ENCODE measurements at places on chromosomes 11 and 22.
A peak's percentile ranks its signal among the peaks of the same experiment; 100 is the strongest.

DNA sequence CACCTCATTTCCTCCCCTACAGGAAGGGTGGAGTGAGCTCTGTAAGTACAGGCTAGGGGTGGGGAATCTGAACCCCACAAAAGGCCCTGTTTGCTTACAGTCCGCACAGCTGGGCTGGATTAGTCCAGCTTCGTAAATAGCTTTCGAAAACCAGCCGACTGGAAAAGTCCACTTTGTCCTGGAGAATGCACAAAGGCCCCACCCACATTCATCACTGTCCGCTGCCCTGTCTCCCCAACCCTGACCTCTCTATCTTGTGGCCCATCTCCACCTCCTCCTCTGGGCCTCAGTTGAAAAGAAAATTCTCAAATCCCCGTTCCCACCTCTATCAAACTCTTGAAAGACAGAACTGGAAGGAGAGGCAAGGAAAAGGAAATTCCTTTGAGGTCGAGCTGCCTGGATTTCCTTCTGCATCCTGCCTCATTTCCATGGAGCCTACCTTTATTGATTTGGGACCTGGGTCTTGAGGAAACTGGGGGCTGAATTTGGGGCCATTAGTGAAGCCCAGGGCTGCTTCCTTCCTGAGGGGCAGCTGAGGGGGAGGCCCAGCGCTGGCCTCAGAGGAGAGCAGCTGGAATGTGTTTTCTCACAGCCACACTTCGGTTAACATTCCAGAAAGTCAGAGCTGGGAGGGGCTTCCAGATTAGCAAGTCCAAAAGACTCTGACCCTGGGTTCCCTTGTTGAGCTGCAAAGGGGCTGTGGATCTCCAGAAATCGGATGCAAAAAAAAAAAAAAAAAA is 147.6 kb downstream of the FBXO7 start:
- peak; percentile 88 for DNase-seq

DNA sequence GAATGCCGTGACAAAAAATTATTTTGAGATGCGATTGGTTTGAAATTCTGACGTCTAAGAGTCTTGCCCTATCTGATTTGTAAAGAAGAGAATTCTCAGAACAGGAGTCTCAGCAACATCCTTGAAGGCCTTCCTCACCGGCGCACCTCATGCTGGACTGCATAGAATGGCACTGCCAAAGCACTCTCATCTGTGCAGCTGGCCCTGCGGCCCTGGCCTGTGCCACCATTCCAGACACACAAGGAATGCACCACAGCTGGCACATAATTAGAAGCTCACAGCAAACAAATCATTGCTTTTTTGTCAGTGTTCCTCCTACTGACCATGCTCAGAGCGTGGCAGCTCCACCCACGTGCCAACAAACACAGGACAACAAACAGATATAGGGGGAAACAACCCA is 166.0 kb downstream of the KIRREL3 start:
- DNase-seq: no peak

DNA sequence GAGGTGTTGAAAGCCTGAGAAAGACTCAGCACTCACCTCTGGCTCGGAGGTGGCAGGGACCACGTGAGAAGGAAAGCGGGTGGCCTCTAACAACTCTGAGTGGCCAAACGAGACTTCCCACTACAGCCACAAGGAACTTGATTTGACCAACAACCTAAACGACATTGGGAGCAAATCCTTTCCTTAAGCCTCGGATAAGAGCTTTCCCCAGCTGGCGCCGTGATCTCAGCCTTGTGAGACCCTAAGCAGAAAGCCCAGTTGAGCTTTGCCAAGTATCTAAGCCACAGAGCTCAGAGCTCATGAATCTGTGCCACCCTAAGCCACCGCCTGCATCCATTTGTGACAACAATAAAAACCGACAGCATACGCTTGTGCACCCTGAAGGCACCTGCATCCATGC is 636.0 kb downstream of the TBC1D22A start:
- no peak for DNase-seq

GRCh38 chr11:30196400-30197206 is 34.2 kb upstream of the FSHB start:
- peak; percentile 9 for DNase-seq

DNA sequence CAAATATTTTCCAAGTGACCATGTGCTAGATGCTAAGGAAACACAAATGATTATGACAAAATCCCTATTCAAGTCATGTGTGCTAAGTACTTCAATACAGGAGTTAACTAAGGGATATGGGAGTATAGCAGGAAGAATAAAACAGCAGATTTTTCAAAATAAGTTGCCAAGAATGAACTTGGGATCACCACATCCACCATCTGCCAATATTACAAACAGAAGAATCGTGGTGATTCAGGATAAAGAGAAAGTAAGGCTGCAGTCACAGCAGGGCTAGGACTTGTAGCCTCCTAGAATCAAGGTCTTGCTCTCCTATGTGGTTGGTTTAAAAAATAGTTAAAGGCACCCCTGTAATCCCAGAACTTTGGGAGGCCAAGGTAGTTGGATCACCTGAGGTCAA is 34.3 kb downstream of the MRTFA start:
- DNase-seq: no peak

GRCh38 chr11:128508770-128509510 is 78.4 kb downstream of the ETS1 start:
- no peak for DNase-seq

- no peak for DNase-seq
Observed at GRCh38 chr11:37259734-37260133, 661.7 kb upstream of the RAG2 start.

GRCh38 chr11:134836561-134836960 is 424.5 kb upstream of the B3GAT1 start:
- no peak for DNase-seq

DNA sequence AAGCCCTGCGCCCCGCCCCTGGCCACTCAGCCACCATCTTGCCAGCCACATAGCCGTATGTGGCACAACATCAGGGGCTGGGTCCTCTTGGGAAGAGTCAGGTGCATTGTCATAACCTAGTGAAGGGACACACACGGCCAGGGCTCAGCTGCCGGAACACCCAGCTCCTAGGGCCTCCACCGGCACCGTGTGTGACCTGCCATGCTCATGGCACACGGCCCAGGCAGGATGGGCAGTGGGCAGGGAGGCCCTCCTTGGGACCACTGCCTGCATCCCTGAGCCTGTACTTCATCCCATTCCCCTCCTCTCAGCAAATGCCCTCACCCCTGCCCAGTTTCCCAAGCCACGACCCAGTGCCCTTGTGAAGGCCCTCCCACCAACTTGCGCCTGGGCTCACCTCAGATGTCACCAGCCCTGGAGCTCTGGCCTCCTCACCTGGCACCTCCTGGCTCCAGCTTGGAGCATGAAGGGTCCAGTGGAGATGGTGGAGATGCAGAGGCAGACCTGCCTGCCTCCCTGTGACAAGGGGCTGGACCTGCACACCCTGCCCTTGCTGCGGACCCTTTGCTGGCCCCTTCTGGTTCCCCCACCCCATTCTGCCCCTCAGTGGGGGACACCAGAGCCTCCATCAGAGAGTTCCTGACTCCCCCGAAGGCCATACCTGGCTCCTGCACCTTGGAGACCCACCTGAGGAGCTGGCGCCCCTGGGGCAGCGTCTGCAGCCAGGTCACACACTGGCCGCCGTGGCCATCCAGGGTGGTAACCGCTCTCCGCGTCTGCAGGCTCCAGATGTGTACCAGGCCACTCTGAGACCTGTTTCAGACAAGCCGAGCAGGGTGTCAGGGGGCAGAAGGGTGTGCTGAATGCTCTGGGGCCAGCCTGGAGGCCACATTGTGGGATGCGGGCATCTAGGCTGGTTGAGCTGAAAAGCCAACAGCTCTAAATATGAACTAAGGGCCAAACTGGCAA is 34.5 kb downstream of the GNB1L start:
- DNase-seq: no peak

DNA sequence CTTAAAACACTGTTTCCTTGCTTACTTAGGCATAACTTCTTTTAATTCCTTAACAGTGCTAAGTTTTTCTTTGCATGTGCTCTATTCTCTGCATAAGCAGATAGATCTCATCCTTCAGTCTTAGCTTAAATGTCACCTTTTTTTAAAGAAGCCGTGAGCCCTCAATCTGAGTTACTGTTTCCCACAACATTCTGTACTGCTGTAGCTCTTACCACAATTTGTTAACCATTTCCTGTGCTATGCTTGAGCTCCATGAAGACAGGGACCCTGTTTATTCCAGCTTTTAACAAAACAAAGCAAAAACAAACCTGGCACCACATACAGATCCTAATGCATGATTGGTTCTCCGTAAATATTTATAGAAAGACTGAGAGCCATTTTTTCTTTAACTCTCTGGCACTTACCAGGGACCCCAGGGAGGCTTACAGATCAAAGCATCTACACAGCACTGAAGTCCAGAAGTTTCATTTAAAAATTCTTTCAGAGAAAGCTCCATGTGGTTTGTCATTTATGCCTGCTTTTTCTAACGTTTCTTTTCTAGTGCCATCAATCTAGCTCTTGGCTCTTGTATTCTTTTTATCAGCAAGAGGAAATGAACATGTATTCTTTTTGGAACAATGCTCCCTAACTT is 74.9 kb downstream of the DYNC2H1 start:
- DNase-seq: no peak

DNA sequence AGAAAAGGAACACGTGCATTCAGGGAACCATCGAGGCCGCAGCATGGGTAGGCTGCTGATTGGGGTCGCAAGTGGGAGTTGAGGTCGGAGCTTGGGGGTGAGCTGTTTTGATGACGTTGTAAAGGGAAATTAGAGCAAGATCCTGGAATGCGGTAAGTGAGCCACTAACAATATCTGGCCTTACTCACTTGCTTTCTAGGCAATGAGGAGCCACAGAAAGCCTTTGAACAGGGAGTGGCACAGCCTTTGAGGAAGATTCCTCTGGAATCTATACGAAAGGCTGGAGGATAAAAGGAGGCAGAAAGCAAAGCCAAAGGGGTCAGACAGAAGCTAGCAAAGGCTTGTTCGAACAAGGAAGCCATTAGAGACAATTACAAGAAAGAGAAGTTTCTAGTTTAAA is 197.5 kb downstream of the LARGE1 start:
- no peak for DNase-seq

- DNase-seq: no peak
Observed at GRCh38 chr22:21759646-21760376, 24.2 kb upstream of the YPEL1 start.

DNA sequence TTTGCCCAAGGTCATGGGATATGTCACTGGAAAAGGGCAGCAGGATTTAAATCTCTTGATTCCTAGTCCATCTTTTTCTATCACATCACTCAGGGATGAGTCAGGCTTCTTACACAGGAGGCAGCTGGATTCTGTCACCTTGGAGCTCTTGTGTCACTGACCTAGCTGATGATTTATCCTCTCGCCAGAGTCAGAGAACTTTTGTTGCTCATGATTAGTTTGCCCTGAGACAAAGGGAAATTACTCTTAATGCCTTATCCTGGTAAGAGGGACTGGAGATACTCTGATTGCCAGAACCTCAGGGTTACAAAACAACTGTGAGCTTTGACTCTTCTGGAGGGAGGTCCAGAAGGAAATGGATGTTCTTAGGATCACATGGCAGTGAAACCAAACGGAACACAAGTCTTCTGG is 10.1 kb downstream of the COA4 start:
- peak; percentile 77 for DNase-seq

- DNase-seq: no peak
Observed at GRCh38 chr11:78397398-78397797, 20.2 kb downstream of the GAB2 start.

DNA sequence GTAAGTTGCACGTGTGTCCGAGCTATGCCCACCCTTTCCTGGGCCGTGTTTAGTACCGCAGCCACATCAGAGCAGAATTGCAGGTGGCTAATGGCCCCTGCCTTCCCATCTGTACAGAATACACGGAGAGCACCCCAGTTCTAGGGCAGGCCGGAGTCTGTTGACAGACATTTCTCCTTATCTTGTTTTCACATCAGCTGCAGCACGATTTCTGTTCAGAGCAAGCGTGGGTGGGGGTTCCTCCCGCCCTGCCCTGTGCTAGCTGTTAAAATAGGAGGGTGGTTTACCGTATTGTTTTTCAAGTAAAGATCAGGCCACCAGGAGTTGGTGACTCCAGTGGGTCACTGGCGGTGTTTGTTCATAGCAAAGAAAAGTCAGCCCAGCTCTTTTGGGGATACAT is 41.1 kb downstream of the UBASH3B start:
- DNase-seq: no peak

DNA sequence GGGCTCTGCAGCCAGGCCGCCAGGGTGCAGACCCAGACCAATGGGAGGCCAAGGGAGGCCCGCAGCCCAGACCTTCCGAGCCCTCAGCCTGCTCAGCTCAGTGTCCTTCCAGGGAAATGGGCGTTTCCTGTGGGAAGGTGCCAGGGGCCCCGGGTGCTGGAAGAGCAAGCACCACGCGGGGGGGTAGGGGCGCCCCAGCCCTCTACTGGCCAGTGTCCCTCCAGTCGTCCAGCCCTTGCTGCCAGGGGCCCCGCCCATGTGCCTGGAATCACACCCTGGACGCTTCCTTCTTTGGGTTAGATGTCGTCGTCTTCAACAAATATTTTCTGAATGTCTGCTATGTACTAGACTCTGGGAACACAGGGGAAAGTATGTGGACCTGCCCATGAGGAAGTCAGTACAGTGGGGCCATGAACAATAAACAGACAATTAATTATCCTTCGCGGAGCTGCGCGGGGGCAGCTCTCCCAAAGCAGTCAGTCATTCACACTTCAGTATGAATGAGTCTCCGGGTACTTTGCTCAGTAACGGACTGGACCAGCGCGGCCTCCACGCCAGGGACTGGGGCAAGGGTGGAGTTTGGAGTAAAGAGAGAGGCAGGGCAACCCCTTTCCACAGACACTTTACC is 60.2 kb downstream of the CDKN1C start:
- peak; percentile 42 for DNase-seq

- no peak for DNase-seq
Observed at GRCh38 chr11:47062736-47063135, 113.9 kb downstream of the ARFGAP2 start.

GRCh38 chr11:1310772-1311468 is 1.5 kb upstream of the TOLLIP start:
- DNase-seq: no peak

DNA sequence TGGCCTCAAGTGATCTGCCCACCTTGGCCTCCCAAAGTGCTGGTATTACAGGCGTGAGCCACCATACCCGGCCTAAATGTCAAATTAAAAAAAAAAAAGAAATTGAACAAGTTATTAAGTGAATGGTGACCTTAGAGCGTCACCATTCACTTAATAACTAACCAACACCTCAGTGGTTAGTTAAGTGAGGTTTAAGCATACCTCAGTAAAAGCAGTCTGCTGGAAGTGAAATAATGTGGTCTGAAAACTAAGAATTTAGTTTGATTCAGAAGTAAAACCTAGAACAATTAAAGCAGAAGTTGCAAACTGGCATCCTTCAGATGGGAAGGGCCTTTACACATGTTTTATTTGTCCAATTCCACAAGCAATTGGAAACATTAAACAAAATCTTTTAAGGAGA is 71.5 kb downstream of the FCHSD2 start:
- no peak for DNase-seq

- DNase-seq: peak; percentile 16
Observed at GRCh38 chr11:14454861-14455632, 44.6 kb downstream of the COPB1 start.

GRCh38 chr22:27874764-27875163 is 44.3 kb downstream of the PITPNB start:
- no peak for DNase-seq

- no peak for DNase-seq
Observed at GRCh38 chr11:112300094-112300786, 39.6 kb upstream of the PLET1 start.
